Activated CD8-positive, alpha-beta memory T cell treated with anti-CD3 and anti-CD28 coated beads for 48 hours (primary cell): ENCODE measurements at places on chromosomes 6 and 20.

- DNase-seq, result no peak
These were observed 33.9 kb downstream of the RIPOR2 start for GRCh38 chr6:24901698-24902328.

GRCh38 chr6:43247114-43247999 is 4.1 kb downstream of the TTBK1 start:
- peak; percentile 56 for DNase-seq

DNA sequence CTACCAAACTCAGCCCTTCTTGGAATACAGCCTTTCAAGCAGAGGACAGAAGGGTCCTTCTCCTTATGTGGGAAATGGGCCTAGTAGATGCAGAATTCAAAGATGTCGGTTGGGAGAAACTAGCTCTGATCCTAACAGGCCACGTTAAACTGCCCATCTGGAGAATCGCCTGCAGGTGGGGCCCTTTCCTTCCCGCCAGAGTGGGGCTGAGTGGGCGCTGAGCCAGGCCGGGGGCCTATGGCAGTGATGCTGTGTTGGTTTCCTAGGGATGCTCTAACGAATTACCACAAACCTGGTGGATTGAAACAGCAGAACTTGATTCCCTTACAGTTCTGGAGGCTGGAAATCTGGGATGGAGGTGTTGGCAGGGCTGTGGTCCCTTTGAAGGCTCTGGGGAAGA is 9.1 kb downstream of the MAPK13 start:
- DNase-seq, result no peak

- no peak for DNase-seq
These were observed 36.8 kb downstream of the PSMB9 start for GRCh38 chr6:32890831-32891230.

- no peak for DNase-seq
These were observed 27.8 kb upstream of the TLDC2 start for GRCh38 chr20:36848078-36848660.

DNA sequence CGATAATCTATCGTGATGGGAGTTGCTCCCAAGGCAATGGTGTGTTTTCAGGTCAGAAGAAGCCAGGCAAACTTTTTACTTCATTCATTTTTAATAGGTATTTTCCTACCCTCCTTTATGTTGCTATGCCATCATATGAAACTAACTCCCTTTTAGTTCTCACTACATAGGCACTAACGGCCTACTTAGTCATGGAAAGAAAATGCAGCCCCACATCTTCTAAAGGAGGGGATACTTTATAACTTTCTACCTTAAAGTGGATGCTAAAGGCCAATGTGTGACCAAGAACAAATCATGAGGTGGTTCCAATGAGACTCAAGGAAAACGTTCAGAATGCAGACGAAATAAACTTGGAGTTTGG is 193.8 kb downstream of the FOXA2 start:
- no peak for DNase-seq

- DNase-seq, result no peak
These were observed 235.6 kb downstream of the SOX4 start for GRCh38 chr6:21829126-21829525.

DNA sequence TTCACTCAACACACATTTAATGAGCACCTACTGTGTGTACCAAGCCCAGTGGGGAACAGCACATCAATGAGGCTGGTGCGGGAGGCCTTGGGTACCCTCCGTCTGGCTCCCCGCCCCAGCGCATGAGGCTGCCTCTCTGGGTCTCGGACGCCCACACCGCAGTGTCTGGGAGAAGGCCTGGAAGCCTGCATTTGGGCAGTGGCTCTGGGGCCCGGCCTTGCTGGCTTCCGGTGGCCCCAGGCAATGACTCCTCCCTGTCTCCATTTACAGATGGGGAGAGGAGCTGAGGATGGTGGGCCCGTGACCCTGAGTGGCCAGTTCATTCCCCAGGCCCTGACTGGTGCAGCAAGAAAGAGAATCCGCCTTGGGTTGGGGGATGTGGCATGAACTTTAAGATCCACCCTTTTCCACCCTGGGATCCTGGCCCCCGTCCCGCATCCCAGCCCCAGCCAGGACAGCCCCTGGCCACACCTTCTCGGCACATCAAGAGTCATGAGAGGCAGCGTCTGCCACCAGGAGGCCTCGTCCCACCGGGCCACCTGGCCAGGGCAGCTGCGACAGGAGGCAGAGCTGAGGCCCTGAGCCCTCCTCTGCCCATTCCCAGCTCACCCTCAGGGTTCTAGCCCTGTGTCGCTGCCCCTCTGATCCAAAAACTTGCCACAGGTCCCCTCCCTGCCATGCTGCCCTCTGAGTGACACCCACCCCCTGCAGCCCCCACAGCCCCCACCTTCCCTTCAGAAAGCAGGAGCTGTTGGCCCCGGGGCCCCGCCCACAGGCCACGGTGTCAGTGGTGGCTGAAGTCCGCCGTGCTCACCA is 17.5 kb upstream of the MRGBP start:
- no peak for DNase-seq

DNA sequence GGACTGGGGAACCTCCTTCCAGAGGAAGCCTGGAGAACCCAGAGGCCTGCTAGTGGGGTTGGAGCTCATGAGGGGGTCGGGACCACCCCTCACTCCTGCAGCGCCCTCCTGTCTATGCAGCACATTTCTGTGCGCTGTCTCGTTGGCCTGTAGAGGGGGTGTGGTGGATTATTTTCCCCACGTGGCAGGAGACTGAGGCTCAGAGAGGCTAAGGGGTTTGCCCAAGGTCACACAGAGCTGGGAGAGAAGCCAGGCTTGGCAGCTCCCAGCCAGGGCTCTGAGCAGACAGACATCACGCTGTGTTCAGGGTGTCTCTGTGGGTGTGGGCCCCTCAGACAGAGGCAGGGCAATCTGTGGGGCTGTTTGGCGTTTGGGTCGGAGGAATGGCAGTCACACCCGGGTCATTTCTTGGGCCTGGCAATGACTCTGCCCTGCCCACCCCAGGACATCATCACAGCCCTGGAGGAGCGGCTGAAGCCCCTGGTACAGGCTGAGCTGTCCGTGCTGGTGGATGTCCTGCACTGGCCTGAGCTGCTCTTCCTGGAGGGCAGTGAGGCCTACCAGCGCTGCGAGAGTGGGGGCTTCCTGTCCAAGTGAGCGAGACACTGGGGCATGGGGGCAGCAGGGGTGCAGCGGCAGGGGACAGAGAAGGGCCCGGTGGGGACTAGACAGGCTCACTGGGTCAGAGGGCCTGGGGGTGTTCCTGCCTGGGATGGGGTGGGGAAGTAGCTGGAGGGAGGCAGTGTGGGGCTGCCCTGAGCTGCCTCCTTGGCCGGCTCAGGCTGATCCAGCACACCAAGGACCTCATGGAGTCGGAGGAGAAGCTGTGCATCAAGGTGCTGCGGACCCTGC is 27.7 kb downstream of the UQCC2 start:
- no peak for DNase-seq

DNA sequence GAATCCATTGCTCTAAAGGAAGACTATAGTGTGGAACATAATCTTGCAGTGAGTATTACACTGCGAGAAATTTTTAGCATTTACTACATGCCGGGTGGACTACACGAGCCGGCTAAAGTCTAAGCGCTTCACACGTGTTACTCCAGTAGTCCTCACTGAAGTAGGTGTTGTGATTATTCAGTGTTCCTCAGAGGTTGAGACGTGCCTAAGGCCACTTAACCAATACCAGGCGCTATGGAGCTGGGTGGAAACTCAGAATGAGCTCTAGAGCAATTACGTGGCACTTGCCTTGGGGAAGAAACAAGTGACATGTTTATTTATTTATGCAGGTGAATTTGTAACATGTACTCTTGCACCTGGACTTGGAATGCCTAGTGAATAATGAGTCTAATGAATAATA is 46.4 kb downstream of the SASH1 start:
- DNase-seq, result no peak
